A673 (cell line): ENCODE measurements at places on chromosomes 6 and 20. TPM values are rescaled to one million over a fixed set of nuclear protein-coding genes. Genes with fewer than 3 reads are reported as not detected.

DNA sequence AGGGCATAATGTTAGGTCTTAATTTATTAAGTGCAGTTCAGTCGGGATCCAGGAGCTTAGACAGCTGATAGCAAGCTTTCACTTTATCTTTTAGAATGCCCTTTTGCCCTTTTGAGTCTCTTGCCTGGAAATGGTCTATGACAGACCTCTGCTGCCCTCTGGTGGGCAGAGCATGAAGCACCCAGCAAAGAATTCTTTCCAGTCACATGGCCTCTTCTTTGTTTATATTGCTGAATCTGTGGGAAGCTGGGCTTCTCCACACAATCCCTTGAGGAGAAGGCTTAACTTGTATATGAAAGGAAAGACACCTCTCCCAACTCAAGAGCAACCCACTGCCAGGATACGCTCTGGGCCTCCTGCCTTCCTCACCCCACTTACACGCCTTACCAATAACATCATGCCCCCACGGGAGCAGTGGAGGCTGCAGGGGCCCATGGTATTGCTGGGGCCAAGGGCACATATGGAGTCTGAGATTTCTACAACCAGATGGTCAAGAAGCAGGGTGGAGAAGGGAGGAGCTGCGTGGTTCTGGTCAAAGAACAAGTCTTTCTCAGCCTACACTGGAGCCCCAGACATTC, 20.4 kb downstream of the WFDC3 start:
- peak; percentile 89 for DNase-seq
- no peak overlapping the region for H3K27ac ChIP-seq
- H3K4me3 ChIP-seq, result no peak overlapping the region
- no peaks in the 10 kb centered on the region for H3K4me1 ChIP-seq

The SLC17A9 gene
- total RNA-seq, result 0.17 TPM in 1 of 2 replicates, not detected in the other

- no peaks in the 10 kb centered on the region for H3K27me3 ChIP-seq
- H3K27ac ChIP-seq, result no peak overlapping the region
- no peaks in the 10 kb centered on the region for H3K4me1 ChIP-seq
- no peak for DNase-seq
- H3K36me3 ChIP-seq, result no peaks in the 10 kb centered on the region
- no peak overlapping the region for H3K4me3 ChIP-seq
Observed at GRCh38 chr6:116136373-116136772, 10.4 kb upstream of the COL10A1 start.

- no peaks in the 10 kb centered on the region for H3K4me1 ChIP-seq
- H3K27me3 ChIP-seq, result no peaks in the 10 kb centered on the region
- H3K27ac ChIP-seq, result no peak overlapping the region
- H3K4me3 ChIP-seq, result no peak overlapping the region
- H3K36me3 ChIP-seq, result no peaks in the 10 kb centered on the region
- no peak for DNase-seq
Observed at GRCh38 chr6:37543361-37543760, 43.7 kb upstream of the CCDC167 start.

The CRISP3 gene
- not detected in 2 replicates for total RNA-seq

- H3K27ac ChIP-seq, result no peak overlapping the region
- no peak overlapping the region for H3K4me3 ChIP-seq
- DNase-seq, result no peak
- no peaks in the 10 kb centered on the region for H3K36me3 ChIP-seq
Observed at GRCh38 chr6:165220045-165220444, 89.4 kb downstream of the C6orf118 start.
